NCI-H2107 (cell line): ENCODE measurements at places on chromosomes 3 and 15.

GRCh38 chr15:40104296-40104864, 4.3 kb downstream of the BMF start:
- no peak for DNase-seq

GRCh38 chr3:25849641-25850385, 59.9 kb downstream of the OXSM start:
- no peak for DNase-seq

GRCh38 chr3:183489455-183490210, 61.2 kb upstream of the MCF2L2 start:
- DNase-seq, result no peak

DNA sequence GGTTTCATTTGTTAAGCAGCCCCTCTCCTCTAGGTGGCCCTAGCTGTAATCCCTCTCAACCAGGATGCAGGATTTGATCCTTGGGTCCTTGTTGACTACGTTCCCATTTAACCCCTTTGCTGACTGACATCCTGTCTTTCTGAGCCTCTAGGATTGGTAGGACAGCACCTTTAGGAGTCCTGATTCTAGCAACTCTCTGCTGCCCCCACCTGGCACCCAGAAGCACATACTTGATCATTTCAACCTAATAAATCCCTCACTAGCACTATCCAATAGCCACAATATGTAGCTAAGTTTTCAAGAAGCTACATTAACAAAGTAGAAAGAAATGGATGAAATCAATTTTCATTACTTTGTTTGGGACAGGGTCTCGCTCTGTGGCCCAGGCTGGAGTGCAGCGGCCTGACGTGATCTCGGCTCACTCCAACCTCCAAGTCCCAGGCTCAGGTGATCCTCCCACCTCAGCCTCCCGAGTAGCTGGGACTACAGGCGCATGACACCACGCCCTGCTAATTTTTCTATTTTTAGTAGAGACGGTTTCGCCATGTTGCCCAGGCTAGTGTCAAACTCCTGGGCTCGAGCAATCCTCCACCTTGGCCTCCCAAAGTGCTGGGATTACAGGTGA, 28.3 kb downstream of the RSL24D1 start:
- DNase-seq, result no peak

- DNase-seq, result no peak
Measured at GRCh38 chr3:9111866-9112265, 137.6 kb downstream of the SRGAP3 start.

- no peak for DNase-seq
Measured at GRCh38 chr3:127031845-127032244, 48.9 kb downstream of the PLXNA1 start.

DNA sequence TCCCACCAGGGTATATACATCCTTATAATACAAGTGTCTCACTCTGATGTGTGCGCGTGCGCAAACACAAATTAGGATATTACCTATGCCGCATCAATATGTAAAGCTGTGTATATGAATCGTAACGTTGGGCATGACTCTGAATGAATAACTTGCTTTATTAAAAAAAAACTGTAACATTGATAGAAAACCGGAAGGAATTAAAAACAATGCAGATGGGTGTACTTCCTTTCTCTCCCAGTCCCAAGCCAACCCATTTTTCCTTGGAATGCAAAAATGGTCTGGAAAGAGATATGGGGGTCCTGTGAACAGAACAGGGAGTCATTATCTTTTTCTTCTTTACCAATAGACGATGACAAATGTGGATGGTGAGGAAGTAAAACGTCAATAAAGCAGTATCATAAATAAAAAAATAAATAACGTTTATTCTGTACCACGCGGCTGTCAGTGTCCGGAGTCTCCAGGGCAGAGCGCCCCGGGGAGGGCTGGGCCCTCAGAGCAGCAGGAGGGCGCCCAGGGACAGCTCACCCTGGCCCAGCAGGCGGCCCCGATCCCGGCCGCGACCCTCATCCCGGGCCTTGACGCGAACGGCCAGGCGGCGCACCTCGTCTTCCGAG, 1.6 kb downstream of the C2CD4B start:
- DNase-seq, result no peak

GRCh38 chr3:13559764-13560525, 11.0 kb downstream of the FBLN2 start:
- no peak for DNase-seq

DNA sequence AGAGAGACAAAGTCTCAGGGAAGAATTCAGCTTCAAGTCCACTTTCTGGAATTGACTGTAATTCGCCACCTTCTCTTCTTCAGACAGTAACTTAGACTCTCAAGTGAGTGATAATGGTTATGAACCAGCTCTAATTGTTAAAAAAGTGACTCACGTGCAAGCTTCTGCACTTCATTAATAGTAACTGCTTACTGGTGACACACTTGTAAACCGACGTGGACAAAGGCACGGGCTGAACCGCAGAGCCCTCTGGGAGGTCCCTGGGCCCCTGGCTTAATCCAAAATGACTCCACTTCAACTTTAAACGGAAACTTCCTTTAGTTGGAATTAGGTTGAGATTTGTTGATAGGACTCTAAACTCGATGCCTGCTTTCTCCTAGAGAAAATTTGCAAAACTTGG, 17.0 kb downstream of the MUC4 start:
- DNase-seq, result no peak

- DNase-seq, result no peak
Measured at GRCh38 chr15:64877435-64877834, 34.3 kb upstream of the ANKDD1A start.

- no peak for DNase-seq
Measured at GRCh38 chr3:171831936-171832335, 11.2 kb upstream of the TMEM212 start.

DNA sequence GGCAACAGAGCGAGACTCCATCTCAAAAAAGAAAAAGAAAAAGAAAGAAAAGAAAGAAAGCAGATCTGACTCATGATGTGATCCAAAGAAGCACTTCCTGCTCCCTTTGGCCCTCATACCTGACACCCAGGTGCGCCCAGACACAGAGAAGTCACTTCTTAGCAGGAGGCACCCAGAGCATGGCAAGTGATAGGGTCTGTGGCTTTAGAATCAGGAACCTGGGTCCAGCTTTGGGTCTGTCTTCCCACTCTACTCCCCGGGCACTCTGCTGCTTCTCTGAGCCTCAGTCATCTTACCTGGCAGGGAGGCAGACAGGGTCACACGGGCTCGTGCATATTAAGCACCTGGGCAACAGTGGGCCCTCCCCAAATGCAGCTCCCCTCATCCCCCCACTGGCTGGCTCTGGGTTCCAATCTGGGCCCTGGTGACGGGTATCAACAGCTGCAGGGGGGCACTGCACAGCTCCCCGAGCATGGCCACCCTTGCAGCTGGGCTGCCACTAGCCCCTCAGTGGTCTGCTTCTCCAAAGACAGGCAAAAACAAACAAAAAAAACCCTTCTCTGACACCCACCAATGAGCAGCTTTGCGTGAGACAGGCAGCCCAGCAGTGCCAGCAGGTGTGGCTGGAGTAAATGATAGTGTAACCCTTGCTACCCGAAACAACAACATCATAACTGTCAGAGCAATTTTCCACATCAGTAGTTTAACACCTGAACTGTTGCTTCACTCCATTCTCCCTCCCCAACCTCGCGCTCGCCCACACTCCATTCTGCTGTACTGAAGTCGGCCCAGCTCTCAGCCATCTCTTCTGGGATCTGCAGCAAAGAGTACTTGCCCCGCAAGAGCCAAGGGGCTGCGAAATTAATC, 99.8 kb downstream of the MEGF11 start:
- peak; percentile 27 for DNase-seq

DNA sequence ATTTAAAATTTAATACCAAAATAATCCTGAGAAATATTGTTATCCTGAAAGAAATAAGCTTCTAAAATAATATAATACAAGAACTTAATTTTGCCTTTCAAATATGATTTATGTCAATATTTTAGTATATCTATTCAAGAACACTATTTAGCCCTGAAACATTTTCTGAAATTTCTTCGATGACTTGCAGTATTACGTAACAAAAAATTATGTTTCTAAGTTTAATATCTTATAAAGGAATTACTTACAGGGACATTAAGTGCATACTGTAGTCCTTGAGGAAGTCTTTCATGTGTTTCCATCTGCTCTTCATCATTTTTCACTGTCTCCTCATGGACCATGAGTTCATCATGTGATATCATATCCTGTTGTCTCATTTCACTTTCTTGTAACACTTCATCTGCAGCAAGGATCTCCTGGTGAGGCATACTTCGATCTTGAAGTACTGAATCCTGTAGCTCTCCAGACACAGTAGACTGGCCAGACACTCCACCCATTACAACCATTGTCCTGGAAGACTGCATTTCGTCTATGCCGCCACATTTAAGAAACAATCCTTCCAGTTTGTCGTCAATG, 62.0 kb downstream of the ZNF148 start:
- DNase-seq, result no peak

- DNase-seq, result no peak
Measured at GRCh38 chr3:5220193-5220592, 32.7 kb downstream of the EDEM1 start.

- no peak for DNase-seq
Measured at GRCh38 chr3:65411367-65411766, 627.4 kb downstream of the MAGI1 start.

- no peak for DNase-seq
Measured at GRCh38 chr3:144369129-144369879, 397.7 kb downstream of the DIPK2A start.

- DNase-seq, result no peak
Measured at GRCh38 chr15:57892181-57892580, 173.3 kb downstream of the ALDH1A2 start.

DNA sequence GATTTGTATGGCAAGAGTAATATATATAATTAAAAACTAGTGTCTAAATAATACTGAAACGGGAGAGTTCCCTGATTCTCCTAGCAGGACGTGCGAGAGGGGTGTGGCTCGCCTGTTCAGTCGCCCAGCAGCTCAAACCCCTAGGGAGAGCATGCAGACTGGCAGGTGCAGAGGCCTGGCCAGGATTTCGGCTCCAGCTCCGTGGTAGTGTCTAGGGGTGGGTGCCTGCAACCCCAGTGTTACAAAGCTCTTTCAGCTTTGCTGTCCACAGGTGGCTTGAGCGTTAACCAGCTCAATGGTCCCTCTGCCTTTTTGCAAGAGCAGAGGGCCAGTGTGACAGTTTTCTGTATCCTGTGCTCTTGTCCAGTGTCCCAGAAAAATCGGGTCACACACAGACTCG, 226.6 kb downstream of the ALCAM start:
- peak; percentile 13 for DNase-seq

GRCh38 chr3:16011376-16011775, 163.1 kb upstream of the GALNT15 start:
- DNase-seq, result no peak

- no peak for DNase-seq
Measured at GRCh38 chr3:101011136-101011535, 17.9 kb upstream of the ABI3BP start.

GRCh38 chr3:4399476-4399875, 67.6 kb downstream of the SUMF1 start:
- DNase-seq, result no peak

DNA sequence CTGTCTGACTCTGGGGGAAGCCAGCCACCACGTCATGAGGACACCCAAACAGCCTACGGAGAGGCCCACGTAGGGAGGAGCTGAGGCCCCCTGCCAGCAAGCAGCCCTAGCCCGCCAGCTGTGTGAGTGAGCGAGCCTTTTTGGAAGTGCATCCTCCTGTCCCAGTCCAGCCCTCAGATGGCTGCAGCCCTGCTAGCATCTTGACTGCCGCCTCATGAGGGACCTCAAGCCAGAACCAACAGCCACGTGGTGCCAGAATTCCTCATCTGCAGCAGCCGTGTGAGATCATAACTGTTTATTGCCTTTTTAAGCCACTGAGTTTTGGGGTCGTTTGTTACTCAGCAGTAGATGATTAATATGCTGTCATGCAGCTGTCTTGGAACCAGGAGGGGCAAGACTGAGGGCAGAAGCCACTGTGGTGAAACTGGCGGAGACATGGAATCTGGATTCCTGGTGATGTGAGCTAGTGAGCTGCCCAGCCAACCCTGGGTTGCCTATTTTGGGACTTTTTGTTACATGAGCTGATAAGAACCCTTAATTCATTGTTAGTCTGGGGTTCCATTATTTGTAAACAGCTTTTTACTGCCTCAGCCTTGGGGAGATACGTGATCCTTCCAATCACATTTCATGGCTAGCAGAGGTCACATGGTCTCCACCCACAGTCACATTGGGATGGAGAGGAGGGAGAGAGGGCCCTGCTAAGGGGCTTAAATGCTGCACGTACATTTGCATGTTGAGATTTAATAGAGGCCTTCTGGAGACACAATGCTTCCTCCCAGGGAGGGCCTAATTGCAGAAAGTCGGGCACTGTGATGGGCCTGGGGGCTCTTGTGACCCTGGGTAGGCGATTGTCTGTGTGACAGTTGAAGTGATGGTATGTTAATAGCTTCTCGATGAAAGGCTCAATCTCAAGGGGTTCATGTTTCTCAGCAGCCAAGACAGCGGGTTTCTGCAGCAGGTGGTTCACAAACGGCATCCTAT, 73.8 kb downstream of the RPLP1 start:
- DNase-seq, result no peak

DNA sequence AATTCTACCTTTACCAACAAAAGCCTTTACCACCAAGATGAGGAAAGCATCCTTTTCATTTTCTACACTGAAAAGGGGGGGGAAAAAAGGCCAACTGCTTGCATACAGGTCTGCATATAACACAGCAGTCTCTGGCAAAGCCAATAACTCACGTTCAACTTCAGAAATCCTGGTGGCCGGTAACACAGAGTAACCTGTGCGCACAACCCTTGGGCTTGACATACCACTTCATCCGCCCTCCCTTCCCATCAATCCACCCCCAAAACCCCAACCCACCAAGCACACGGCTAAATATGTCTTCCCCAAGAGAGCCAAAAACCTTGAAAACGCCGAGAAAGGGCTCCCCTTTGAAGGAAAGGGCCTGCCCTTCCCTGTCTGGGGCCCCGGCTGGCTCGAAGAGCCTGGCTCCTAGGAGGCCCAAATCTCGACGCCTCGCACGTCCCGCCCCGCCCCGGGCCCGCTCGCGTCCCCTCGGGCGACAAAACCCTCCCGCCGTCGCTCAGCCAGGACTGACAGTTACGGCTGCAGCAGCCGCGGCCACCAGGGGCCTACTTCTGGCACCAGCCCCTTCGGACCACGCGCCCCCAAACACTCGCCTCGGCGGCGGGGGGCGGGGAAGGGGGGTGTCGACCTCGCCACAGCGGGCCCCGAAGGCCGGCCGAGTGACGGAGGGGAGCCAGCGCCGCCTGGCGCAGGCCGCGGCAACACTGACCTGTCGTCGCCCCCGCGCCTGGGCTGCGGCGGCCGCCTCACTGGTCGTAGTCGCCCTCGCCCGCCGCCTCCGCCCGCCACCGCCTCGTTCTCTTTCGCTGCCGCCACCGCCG, 835 bp downstream of the UBE3A start:
- DNase-seq, result no peak

- DNase-seq, result no peak
Measured at GRCh38 chr15:72168131-72168807, 29.3 kb downstream of the GRAMD2A start.
